C1 segment of cervical spinal cord (tissue), 14 donors: ENCODE measurements at places on chromosomes 5 and 9.
A peak's percentile ranks its signal among the peaks of the same experiment; 100 is the strongest.

DNA sequence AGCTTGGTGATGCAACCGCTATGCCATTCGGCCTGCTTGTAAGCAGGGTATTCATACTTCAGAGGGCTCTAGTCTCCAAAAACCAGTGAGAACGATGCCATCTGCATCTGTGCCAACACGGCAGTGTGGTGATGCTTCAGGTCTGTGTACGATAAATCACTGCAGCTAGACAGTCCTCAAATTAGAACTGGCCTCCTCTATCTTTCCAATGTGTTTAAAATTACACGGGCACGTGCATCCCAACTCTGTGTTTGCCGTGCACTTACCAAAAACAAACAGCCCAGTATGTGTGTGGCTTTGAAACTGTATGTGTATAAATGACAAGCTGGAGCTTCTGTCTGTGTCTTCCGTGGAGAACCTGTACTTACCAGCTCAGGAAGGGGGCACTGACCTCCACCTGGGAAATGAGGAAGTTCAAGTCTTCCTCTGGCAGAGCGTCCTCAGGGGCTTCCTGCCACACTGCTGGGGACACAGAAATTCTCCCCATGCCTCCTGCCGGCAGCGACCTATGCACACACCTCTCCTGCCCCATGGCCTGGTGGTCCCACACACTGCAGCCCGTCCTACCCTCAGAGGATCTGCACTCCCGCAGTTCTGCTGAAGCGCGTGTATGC is 12.3 kb downstream of the MED10 start:
- no peak for DNase-seq

- no peak for DNase-seq
These were observed 3.7 kb downstream of the PITX1 start for GRCh38 chr5:135030123-135030955.

- no peak for DNase-seq
These were observed 145.8 kb downstream of the GIN1 start for GRCh38 chr5:102974177-102974576.

DNA sequence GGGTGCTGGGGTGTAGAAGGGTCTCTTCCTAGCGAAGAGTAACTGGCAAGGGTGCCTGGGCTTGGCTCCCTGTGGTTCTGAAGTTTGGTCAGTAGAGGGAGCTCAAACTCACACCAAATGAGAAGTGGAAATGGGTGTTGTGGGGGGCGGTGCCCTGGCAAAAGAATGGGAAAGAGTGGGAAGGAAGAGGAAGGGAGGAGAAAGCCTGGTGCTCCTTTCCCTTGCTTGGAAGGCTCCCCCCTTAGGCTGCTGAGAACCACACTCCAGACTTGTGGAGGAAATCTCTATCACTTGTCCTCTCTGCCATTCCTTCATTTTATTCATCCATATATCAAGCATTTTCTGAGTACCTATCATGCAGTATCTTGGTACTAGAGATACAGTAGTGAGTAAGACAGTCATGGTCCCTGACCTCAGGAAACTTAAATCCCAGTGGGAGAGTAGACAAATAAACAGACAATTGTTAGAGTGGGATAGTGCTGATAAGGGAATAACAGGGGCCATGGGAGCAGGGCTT is 13.0 kb downstream of the SLC4A9 start:
- DNase-seq: peak; percentile 29

- no peak for DNase-seq
These were observed 15.2 kb upstream of the PHYKPL start for GRCh38 chr5:178247481-178248456.

GRCh38 chr5:160039810-160040470 is 31.0 kb downstream of the TTC1 start:
- no peak for DNase-seq
